Subcutaneous adipose tissue (tissue), 4 donors: ENCODE measurements at places on chromosomes 3 and 15. TPM values are rescaled to one million over a fixed set of nuclear protein-coding genes. Genes with fewer than 3 reads are reported as not detected.

Gene COLQ
- total RNA-seq, result 2.0 TPM

Gene PIK3R4
- 27.7 TPM for total RNA-seq

Gene MTHFS
- total RNA-seq, result 41.3 TPM

Gene CCDC54
- not detected for total RNA-seq
